ENCODE measurements at places on chromosomes 12 and 14.
A peak's percentile ranks its signal among the peaks of the same experiment; 100 is the strongest.

DNA sequence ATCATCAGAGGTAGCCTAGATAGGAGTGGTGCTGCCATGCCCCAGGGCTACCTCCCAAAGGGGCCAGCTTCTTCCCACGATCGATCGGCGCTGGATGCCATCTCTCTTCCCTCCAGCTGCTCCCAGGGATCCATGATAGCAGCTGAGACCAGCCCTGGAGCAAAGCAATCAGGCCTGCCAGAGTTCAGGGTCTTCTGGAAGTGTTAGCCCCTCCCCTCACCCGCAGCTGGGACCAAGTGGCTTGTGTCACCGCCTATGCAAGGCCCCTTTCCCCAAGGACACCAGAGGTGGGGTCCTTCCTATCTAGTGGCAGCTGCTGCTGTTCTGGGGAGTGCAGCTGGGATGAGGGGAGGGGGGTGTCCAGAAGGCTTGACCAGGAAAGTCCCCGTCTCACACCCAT, 87.0 kb downstream of the IRF2BPL start:
- no peak for DNase-seq

- DNase-seq, result no peak
Observed at GRCh38 chr12:15278816-15279658, 43.3 kb upstream of the PTPRO start.

GRCh38 chr14:91089958-91090535, 23.8 kb upstream of the DGLUCY start:
- DNase-seq, result no peak

GRCh38 chr14:31886156-31886835, 190.8 kb upstream of the ARHGAP5 start:
- DNase-seq, result no peak

GRCh38 chr14:45519766-45520165, 266.8 kb upstream of the MIS18BP1 start:
- no peak for DNase-seq

DNA sequence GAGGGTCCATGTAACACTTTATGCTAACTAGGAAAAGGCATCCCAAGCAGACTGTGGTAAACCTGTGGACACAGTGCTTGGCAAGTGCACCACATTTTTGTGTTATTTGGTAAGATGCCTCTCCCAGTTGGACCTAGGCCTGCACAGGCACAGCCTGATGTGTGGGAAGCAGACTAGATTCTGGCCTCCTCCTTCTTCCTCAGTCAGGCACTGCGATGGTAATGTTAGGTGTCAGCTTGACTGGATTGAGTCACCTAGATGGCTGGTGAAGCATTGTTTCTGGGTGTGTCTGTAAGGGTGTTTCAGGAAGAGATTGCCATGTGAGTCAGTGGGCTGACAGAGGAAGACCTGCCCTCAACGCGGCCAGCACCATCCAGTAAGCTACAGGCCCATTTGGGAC, 25.3 kb upstream of the RHOJ start:
- DNase-seq, result no peak

- DNase-seq, result no peak
Observed at GRCh38 chr14:63933110-63933509, 80.3 kb downstream of the SYNE2 start.

DNA sequence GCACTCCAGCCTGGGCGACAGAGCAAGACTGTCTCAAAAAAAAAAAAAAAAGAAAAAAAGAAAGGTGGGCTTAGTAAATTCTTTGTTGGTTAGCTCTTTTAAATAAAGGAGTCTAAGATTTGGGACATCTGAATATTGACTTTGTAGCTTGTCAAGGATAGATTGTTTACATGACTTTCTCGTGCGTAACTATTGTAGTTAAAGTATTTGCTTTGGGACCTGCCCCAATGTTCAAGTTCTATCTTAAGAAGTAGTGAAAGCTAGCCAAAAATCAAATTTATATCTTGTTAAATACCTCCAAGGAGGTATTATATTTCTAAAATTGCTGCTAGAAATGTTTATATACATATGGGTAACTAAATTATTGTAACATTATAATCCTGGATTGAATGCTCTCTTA, 32.4 kb downstream of the PTPN21 start:
- DNase-seq, result no peak

- no peak for DNase-seq
Observed at GRCh38 chr12:76156726-76157125, 72.2 kb upstream of the NAP1L1 start.

GRCh38 chr12:131551675-131552491, 159.0 kb upstream of the SFSWAP start:
- DNase-seq, result no peak

- no peak for DNase-seq
Observed at GRCh38 chr14:97757491-97757890, 960.3 kb downstream of the VRK1 start.

- DNase-seq, result no peak
Observed at GRCh38 chr12:125110641-125111360, 45.6 kb downstream of the AACS start.

DNA sequence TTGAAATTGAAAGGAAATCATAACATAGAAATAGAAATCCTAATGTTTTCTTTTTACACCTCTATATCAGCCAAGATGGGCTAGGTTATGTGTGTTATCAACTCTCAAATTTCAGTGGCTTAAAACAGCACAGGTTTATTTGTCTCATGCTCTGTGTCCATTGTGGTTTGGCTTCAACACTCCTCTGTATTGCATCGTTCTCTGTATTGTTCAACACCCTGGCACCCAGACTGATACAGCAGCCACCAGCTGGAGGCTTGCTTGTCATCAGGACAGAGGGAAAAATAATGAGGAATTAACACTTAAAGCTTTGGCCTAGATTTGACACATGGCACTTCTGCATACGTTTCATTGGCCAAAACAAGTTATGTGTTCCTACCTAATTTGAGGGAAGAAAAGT, 234.2 kb upstream of the ARHGAP5 start:
- DNase-seq, result no peak

GRCh38 chr12:92292016-92292415, 146.4 kb upstream of the BTG1 start:
- no peak for DNase-seq

DNA sequence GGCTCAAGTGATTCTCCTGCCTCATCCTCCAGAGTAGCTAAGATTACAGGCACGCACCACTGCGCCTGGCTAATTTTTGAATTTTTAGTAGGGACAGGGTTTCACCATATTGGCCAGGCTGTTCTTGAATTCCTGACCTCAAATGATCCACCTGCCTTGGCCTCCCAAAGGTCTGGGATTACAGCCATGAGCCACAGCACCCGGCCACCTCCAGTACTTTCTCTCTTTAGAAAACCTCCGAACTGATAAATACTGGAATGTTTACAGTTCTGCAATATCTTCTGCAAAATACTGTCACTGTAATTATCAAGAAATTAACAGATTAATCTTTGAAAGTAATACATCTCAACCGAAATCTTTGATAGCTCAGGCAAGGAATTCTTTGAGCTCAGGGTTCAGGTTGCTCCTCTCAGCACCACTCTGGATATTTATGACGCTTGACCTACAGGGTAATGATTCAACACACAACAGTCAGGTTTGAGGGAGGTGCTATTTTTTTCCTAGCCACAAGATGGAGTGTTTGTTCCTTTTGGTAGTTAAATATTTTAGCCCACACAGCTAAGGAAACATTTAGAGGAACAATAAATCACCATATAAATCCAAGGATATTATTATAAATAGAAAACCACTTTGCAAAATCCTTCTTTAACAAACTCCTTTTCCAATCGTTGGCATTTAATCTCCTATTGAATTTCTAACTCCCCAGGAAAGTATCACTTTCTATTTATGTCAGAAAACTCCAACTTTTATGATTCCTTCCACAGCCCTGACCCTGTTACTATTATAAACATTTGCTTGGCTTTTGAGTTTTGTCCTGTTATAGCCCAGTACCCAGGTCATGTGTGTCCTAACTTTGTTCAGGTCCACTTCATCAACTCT, 48.6 kb upstream of the GTF2A1 start:
- peak; percentile 50 for DNase-seq

DNA sequence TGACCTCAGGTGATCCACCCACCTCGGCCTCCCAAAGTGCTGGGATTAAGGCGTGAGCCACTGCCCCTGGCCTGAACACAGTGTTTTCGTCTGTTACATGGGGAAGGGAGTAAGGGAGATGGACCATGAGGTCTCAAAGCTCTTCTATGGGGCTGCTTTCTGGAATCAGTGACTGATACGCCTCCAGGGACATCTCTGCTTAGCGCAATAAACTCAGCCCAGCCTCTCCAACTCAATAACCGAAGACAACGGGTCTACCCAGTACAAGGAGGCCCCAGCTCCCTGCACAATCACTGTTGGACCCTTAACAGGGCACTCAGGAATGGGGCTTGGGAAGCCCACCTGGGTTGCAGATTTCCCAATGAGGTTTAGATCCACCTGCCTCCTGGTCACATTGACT, 42.6 kb upstream of the CHGA start:
- DNase-seq, result peak; percentile 25

DNA sequence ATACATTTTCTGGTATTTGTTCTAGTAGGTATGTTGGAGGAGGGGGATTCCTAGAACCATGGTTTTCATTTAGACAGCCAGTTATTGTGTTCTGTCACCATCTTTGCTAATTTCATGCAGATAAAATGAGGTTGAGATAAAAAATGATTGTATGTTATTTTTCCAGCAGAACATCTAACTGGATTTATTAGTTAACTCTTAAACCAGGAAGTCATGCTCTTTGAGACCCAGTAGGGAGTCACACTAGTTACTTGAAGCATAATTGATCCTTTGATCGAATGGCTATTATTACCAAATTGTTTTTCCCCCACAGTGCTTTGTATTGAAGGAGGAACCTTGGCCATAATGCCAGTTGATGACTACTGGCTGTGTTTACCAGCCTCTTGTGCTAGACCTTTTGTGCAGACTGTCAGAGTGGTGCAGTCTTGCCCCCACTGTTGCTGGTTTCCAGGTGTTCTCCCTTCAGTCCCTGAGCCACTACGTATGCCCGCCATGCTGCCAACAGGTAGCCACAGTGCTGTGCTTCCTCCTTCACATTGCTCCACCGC, 6.0 kb downstream of the EID3 start:
- no peak for DNase-seq

DNA sequence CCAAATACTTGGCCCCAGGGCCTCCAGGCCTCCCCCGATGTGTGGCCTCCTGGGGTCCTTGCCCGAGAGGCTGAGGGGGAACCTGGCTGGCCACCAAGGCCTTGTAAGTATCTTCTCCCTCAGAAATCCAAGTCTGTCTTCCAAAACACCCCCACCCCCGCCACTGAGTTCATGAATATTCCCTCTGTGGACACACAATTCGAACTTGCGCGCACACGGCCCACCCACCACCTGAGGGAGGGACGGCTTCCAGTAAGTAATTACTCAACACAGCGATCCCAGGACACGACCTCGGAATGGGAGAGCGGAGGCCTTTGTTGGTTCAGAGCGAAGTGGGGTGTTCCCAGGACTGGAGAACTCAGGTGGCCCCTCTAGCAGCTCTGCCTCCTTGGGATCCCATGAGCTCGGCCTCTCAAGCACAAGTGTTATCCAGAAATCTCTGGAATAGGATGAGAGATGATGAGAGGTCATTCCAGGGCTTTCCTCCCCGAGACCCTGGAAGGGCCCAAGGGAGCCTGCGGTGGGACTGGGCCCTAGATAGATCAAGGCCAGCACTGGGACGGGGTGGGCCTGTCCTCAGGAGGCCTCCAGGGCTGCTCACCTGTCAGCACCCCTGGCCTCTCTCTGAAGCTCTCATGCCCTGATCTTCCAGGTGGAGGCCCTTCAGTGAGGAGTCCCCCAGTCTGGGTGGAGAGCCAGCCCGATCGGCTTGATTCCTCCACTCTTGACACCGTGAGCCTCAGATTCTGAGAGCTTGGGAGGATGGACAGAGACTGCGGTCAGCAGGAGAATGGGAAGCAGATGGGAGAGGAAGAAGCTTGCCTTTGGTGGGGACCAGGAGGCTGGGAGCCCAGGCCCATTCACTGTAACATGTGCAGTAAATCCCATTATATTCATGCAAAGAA, 219.0 kb upstream of the RTL1 start:
- DNase-seq, result no peak

DNA sequence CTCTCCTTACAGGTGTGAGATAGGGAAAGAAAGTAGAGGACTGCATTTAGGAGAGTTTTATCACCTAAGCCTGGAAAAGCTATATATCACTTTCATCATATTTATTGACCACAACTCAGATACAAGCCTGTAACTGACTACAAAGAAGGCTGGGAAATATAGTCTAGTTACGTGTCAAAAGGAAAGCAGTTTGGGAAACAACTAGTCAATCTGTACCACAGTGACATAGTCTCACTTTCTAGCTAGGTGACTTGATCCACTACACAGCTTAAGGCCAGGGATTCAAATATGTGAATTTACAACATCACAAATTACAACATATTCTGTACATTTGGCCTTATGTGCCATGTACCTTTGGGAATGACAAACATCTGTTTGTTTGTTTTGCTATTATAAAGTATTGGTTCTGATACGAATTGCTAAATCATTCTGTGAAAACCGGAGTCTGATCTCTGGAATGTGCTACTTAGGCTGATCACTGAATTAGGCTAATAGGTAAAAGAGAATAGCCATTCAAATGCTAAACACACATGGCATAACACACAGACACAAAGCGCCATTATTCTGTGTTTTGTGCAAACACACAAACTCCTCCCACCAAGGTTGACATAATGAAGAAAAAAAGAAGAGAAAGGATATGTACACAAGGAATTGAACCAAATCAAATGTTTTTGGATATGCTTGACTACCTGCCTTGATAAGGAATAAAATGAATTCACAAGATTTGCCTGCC, 279.8 kb downstream of the DUSP6 start:
- no peak for DNase-seq

- no peak for DNase-seq
Observed at GRCh38 chr12:89236237-89236636, 116.1 kb downstream of the DUSP6 start.

DNA sequence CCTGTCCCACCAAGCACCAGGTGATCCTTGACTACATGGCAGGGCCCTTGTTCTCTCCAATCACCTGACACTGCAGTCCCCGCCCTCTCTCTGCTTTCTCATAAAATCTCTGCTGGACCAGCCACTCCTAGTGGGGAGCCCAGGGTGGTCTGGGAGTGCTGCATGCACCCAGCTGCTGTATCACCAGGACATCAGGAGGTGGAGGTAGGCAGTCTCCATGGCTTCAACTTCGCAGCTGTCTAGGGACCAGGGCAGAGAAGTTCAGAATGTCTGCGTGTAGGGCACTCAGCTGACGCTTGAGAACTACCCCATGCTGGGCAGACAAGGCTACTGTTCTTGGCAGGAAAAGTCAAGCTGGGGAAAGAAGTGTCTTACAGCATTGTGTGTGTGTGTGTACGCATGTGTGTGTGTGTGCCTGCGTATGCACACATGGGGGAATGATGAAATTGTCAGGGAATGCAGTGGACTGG, 2.6 kb downstream of the WSCD2 start:
- DNase-seq, result no peak

DNA sequence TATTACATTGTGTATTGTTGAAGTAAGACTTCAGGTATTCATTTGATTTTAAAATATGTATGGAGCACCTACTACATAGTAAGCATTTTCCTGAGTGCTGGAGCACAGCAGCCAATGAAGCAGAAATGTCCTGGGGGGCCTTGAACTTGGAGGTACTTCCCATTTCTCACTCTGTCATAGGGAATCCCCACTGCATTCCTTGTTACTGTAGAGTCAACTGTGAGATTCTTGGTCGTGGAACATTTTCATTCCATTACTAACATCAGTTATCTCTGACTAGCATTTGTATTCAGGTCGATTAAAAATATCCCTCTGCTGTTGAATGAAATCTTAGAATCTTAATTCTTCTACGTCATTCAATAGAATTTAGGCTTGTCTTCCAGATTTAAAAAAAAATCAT, 66.7 kb downstream of the PDE3A start:
- DNase-seq, result no peak
